EH (cell line): ENCODE measurements at places on chromosomes 6 and 20.
A peak's percentile ranks its signal among the peaks of the same experiment; 100 is the strongest.

GRCh38 chr20:16942756-16943155 is 194.6 kb downstream of the OTOR start:
- DNase-seq: peak; percentile 7

DNA sequence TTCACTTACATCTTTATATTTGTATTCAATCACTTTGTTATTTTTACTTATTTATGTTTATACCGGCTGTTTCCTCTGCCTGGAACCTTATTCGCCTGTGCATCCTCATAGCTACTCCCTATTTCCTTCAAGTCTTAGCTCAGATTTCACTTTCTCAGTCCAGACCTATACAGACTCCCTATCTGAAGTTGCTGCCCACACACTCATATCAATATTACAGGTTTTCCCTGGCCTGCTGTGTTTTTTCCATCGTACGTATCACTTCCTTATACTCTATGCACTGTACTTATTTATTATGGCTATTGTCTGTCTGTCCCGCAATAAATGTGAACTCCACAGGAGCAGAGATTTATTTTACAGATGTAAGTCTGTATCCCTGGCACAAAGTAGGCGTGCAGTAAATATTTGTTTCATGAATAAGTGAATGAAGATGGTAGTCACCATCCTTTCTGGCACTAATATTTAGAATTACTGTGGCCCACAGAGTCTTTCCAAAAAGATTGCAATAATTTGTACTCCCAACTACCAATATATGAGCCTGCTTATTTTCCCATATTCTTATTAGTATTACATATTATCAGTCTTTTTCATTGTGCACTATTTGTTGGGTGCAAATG is 64.9 kb downstream of the TNFAIP3 start:
- DNase-seq: no peak

DNA sequence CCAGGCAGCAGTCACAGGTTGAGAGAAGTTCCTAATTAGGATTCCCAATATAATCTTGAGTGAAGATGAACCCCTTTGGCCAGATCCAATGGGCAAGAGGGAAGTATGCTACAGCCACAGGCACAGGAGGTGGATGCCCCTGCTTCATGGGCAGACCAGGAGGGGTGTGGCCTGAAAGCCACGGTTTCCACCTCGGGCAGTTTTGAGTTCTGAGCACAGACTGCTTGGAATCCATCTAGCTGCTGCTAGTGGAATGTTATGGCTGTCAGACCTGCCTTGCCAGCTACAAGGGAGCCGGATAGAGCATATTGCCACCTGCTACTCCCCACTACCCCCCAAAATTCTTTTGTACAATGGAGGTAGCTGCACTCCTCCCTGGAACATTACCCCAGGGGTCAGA is 672.9 kb downstream of the HACE1 start:
- no peak for DNase-seq

DNA sequence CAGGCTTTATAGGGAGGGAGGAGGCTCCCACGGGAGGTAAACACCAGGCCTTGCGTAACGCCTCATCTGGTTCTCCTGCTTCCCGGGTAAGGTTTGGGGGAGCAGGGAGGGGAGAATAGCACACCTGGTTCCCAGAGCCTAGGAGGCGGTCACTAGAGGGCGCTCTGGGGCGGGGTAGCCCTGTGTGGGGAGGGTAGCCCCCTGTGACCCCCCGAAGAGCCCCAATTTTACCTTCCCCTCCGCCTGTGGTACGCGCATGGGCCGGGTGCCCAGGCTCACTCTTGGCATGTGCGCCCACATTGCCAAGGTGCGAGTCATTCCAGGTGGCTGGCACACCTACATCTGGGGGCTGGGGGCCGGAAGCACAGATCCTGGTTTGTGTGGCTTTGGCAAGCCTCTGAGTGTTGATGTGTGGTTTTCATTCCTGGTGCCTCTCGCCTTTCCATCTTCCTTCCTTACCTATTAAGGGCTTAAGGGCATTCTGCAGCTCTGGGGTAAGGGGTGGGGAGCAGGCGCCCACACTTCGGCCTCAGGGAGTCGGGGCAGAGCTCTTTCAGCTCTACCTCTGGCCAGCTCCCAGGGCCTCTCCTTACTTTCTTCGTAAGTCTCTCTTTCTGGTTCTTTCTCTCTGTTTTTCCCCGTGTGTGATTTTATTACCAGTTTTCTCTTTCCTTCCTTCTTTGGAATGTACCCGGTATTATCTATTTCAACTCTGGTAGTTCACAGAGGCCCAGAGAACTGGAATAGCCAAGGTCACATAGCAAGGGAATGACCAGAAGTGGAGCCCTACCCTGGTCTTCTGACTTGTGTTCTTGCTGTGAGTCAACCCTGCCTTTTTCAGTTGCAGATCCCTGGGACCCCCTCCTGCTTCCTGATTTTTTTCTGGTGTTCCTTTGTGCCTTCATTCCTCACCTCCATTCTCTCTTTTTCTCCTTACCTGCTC is 492 bp upstream of the RNF39 start:
- DNase-seq: no peak

GRCh38 chr6:104930939-104931338 is 26.0 kb upstream of the LIN28B start:
- DNase-seq: no peak

DNA sequence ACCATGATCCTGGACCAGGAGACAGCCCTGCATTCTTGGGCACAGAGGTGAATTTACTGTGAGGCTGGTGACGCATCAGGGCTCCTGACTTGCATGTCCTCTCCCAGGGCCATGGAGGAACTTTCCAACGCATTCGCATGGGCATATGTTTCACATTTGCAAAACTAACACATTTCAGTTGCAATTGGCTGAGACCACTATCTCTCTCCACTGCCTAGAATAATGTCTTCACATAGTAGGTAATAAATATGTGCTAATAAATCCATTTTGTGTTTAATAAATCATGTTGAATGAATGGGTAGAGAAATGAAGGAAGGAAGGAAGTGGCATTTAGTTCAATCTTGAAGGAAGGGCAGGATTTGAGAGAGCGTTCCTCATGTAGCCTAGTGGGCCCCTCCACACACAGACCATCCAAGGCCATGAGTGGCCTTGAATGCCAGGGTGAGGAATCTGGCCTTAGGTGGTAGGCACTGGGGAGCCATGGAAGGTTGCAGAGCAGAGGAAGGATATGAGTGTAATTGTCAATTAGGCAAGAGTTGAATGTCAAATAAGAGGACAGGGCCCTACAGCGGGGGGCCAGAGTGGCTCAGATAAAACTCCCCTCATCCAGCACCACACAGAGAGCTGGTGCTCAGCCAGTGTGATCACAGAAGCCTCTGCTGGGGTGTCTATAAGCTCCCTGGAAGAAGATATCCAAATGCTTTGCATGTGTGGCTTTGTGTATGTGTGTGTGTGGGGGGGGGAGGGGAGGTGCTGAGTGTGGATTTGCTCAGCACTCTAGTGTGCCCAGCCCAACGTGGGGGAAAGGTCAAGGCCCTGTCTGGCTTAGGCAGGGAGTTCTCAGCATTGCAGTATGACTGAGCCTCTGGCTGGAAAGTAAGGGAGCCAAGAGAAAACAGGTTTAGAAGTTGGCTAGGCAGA is 30.9 kb upstream of the CCN5 start:
- DNase-seq: no peak

DNA sequence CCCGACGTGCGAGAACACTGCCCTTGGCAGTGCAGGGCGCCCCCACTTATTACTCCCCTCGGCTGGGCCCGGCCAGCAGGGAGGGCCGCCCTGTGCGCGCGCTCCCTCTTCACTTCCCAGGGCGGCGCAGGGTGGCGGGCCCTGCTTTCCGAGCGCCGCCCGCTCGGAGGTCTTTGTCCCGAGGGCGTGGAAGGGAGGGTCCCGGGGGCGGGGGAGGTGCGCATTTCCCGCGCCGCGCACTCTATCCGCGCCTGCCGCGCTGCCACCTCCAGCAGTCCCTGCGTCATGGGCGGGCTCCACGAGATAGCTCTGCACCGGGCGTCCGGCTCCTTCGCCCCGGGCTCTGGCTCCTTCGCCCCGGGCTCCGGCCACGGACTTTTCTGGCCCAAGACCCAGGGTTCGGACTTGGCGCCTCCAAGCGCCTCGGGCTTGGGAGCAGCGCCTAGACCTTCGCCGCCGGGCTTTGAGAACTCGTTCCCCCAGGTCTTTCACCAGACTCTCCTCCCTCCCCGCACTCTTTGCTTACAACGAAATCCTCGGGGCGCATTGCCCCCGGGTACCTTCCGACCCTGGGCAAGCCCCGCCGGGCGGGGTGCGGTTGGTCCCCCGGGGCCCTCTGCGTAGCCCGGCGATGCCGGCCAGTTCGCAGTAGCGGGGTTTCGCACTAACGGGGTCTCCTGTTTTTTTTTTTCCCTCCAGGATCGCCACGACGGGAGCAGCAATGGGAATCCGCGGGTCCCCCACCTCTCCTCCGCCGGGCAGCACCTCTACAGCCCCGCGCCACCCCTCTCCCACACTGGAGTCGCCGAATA is 1.6 kb downstream of the TFAP2C start:
- peak; percentile 69 for DNase-seq

- peak; percentile 96 for DNase-seq
These were observed 35.8 kb downstream of the NEDD9 start for GRCh38 chr6:11196511-11197174.

DNA sequence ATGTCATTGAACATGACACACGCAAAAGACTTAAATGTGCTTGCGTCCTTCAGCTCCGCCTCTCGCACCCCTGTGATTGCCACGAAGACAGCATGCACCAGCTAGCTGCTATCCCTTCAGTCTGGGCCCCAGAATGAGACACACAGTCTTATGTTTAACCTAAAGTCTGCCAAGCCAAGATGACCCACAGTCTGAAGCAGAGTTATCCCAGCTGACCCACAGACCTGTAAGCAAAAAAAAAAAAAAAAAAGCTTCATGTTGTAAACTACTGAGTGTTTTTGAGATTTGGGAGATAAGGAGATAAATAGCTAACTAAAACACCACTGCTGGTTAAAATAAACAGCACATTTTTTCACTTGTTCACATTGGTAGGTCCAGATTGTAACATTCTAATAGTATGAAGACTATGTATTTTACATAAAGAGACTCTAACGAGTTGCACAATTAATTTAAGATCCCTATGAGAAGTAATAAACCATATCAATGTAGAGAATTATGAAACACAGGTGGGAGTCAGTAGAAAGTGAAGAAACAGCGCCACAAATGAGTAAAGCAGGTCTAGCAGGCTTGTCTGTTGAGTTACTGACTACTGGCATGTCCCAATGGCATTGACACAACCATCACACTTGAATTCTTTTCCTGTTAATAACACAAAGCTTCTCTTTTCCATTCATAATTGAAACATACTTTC is 47.4 kb upstream of the CCDC28A start:
- DNase-seq: peak; percentile 3

DNA sequence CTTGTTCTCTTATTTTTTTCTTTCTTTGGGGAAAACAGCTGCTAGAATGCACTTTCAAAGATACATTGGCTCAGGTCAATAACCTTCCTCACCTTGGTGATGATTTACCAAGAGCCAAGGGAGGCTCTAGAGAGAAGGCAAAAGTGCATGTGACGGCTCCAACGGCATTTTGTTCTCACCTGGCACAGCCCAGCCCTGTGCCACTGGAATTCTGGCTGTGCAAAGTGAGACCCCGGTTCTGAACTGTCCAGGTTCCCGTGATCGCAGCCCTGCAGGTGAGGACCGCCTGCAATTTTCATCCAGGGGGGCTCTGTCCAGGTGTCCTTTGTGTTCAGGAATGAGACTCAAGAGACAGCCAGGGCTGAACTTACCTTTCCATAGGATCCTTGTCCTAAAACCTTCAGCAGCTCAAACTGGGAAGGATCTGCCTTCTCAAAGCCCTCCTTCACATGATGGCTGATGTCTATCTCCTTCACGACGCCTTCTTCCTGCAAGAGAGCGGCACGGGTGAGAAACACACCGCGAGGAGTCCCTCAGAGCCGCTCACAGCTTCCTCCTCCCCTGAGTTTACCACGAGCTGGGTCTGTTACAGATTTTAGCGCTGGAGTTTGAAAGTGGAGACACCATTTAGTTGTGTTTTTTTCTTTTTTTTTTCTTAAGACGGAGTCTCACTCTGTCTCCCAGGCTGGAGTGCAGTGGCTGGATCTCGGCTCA is 48.0 kb downstream of the RAMACL start:
- DNase-seq: no peak

- no peak for DNase-seq
These were observed 30.5 kb downstream of the COL20A1 start for GRCh38 chr20:63323357-63323981.

DNA sequence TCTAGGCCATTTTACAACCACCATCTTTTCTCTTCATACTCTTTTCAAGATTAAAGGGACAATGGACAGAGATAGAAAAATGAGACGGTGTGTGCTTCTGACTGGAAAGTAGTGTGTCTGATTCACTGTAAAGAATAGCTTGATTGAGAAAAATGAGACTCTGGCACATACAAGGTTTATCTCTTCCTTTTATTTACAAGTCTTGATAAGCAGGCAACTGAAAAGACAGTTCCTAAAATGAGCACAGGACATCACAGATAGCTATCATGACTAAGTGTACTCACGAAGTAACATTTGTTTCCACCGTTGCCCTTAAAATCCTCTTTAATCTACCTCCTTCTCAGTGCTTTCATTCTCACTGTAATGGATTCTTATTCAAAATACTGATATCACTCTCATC is 383.0 kb downstream of the TBC1D32 start:
- DNase-seq: no peak

GRCh38 chr6:141267420-141267819 is 865.3 kb upstream of the GJE1 start:
- DNase-seq: no peak

DNA sequence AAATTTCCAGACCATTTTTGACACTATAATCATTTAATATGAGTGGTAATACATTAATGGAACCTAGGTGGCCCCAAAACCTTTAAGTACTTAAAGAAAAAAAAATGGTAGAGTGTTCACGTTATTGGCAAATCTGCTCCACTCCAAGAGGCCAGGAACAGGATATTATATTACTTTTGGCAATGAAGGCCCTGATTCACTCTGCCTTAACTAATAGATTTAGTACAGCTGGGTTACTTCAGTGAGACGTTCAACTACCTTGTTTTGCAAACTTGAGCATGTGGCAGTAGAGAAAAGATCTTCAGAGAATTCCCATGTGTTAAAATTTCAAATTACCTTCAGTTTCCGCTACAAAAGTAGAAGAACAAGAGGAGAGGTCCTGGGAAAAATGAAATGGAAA is 12.8 kb downstream of the ADNP start:
- DNase-seq: no peak

DNA sequence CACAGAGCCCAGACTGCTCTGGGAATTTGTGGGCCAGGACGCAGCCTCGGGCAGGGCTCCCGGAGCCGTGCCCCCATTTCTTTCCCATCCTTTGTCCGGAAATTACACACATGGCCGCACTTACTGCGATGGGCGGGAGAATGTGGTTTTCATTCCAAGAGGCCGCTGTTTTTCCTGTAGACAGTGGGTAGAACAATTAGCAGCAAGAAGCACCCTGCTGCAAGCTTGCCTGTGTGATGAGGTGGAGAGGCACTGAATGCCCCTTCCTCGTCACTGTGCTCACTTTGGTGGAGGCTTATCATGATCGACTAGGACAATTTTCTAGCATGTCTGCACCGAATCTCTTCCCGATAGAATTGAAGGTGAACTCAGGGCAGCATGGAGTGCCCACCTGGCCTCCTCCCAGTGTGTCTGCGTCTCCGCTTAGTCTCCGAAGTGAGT is 102.8 kb downstream of the DACT2 start:
- DNase-seq: no peak

- DNase-seq: peak; percentile 39
These were observed 2.5 kb downstream of the RNF217 start for GRCh38 chr6:124964764-124965105.
